ENCODE measurements at places on chromosomes 5 and 9.
A peak's percentile ranks its signal among the peaks of the same experiment; 100 is the strongest.

- no peak for DNase-seq
Observed at GRCh38 chr5:173919443-173919842, 31.3 kb downstream of the CPEB4 start.

- DNase-seq = no peak
Observed at GRCh38 chr5:105739732-105740131, 1931.0 kb downstream of the EFNA5 start.

GRCh38 chr9:130421802-130422276 is 22.9 kb upstream of the ASS1 start:
- peak; percentile 77 for DNase-seq

DNA sequence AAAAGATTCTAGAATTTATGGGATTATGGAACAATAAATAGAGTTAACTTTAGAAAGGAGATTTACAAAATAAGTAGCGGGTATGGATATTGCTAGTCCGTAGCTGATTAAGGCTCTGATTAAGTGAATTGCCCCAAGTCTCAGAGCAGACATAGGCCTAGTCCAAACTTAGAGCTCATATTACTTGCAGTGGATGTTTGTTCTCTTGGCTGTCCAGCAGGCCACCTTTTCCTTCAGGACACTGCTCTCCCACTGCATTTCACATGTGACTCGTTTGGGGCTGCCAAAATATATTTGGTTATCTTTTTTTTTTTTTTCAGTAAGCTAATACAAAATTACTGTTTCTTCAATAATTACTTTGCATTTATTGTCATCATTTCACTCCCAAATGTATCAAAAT is 76.6 kb downstream of the ARRDC3 start:
- DNase-seq = no peak

DNA sequence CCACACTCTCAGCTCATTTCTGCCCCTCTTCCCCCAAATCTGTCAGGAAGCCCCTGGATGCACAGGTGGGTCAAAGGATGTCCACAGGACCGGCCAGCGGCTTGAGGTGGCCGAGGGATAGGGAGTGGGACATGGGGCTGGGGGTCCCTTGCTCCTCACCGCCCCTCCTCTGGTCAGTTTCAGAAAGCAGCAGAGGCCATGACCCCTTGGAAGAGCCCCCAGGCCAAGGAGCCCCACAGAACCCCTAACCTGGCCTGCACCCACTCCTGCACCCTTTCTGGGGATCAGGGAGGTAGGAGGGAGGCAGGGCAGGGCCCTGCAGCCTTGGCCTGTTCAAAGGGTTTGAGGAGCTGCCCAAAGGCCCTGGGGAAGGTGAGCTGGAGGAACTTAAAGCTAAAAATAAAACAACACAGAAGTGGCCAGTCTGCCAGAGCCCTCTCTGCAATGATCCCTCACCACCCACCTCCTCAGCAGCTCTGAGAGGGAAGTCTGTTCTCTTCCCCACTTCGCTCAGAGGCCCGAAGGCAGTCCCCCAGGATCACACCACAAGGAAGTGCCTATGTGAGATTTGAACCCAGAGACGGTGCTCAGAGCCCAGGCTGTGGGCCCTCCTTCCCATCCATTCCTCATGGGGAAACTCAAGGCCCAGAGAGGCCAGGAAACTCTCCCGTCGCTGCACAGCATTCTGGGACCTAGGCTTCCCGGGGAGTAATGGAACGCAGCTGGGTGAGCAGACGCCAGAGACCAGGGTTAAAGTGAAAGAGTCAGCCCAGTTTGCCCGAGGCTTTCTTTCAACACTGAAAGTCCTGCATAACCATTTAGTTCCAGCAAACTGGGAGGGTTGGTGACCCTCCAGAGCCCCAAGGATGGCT is 910 bp downstream of the ENG start:
- DNase-seq = no peak

DNA sequence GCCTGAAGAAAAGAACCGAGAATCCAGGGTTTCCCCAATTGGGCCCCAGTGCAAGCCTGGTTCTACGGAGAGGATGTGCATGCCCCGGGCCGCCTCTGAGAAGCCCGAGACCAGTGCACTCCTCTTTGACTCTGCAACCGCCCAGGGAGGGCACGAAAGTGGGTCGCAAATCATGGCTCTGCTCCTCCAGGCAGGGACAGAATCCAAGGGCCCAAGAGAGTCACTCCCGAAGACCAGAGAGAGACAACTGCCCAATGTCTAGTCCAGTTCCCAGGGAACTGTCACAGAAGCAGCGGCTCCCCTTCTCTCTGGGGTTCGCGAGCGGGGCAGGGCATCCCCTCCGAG is 107.8 kb downstream of the PSD2 start:
- DNase-seq = no peak

- no peak for DNase-seq
Observed at GRCh38 chr5:177015156-177015555, 7.3 kb upstream of the ZNF346 start.

DNA sequence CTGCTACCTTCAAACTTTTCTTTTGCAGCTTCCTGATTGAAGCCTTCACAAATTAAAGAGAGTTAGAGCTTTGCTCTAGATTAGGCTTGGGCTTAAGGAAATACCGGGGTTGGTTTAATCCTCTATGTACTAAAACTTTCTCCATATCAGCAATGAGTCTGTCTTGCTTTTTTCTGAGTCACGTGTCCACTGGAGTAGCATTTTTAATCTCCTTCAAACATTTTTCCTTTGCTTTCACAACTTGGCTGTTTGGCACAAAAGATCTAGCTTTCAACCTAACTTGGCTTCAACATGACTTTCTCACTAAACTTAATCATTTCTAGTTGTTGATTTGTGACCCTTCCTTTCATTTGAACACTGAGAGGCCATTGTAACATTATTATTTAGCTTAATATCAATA is 261.6 kb downstream of the PLK2 start:
- DNase-seq = no peak

DNA sequence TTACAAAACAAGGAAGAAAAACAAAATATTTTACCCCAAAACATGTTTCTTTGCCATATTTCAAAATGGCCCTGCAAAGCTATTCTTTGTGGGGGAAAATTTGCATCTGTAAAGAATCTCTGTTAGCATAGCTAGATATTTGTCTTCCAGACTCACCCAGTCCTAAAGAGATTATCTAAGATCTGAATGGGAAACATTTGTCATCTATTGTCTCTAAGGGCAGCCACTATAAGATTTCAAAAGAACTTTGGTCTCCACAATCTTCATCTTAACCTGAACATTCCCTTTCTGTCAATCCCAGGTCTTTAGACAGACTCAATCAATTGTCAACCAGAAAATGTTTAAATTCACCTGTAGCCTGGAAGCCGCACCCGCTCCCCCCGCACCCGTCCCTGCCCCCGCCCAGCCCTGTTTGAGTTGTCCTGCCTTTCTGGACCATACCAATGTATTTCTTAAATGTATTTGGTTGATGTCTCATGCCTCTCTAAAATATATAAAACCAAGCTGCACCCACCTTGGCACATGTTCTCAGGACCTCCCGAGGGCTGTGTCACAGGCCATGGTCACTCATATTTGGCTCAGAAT is 330.6 kb downstream of the RAB3C start:
- DNase-seq = no peak

- DNase-seq = peak; percentile 64
Observed at GRCh38 chr5:132225165-132226032, 2.3 kb downstream of the P4HA2 start.

DNA sequence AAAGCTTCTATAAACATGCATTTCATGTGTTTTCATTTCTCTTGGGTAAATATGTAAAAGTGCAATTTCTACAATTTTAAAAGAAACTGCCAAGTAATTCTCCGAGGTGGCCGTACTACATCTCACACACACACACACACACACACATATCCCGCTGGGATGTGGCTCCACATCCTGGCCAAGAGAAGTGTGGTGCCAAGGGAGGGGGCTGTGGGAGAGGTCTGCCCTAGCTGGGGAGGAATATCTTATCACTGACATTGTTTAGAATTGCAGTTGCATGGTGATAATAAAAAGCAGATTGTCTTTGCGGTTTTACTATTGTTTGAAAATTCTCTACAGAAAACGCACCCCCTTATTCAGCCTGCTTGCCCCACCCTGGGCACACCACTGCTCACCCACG is 558.4 kb downstream of the BNC2 start:
- no peak for DNase-seq

DNA sequence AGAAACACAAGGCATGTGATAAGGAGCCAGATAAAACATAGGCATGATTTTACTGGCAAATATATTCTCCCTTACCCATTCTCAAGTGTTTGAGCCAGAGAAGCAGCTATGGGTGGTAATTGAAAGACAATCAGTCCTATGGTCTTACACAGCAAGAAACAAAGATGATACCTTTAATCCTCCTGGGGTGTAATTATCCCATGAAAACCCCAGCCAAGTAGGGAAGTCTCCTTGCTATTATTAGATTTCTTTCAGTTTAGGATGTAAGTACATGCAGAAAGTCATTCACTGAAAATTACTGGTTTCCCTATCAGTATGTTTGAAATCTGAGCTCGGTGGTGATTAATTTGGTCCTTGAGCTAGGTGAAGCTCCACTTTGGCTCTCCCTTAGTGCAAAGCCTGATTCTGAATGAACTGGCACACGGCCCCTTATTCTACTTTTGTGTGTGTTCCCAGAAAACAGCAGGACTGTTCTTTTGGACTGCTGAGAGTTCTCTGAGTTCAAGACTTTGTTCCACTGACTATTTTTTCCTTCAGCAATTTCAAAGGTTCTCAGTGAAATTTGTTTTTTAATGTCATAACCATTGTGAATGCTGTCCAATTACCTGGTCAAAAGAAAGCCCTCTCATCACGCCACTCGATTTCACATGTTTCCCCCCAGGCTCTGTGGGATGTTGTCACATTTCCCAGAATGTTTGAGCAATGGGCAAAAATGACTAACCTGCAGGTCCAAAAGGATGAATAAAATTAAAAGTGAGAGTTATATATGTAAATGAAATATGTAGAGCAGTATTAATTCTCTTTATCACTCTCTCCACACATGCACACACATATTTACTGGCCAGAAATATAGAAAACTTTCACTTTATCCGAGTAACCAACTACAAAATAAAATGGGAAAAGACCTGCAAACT is 343.0 kb downstream of the RAB3C start:
- DNase-seq = no peak

DNA sequence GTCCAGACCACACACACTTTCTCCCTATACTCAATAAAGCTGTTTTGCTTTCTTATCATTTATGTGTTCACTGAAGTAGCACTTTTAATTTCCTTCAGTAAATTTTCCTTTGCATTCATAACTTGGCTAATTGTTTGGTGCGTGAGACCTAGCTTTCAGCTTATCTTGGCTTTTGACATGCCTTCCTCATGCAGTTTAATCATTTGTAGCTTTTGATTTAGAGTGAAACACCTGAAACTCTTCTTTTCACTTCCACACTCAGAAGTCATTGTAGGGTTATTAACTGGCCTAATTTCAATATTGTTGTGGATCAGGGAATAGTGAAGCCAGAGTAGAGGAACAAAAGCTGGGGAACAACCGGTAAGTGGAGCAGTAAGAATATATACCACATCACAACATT is 114.7 kb downstream of the ST8SIA4 start:
- no peak for DNase-seq

GRCh38 chr9:110249603-110250002 is 6.7 kb downstream of the TXN start:
- DNase-seq = no peak

DNA sequence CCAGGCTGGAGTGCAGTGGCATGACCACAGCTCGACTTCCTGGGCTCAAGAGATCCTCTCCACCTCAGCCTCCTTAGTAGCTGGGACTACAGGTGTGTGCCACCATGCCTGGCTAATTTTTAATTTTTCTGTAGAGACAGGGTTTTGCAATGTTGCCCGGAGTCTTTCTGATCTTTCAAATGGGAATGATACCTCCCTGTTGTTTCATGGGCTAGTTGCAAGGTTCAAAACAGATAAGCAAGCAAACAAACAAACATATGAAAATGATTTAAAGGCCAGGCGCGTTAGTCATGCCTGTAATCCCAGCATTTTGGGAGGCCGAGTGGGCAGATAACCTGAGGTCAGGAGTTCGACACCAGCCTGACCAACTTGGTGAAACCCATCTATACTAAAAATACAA is 45.3 kb upstream of the PLPP1 start:
- no peak for DNase-seq

DNA sequence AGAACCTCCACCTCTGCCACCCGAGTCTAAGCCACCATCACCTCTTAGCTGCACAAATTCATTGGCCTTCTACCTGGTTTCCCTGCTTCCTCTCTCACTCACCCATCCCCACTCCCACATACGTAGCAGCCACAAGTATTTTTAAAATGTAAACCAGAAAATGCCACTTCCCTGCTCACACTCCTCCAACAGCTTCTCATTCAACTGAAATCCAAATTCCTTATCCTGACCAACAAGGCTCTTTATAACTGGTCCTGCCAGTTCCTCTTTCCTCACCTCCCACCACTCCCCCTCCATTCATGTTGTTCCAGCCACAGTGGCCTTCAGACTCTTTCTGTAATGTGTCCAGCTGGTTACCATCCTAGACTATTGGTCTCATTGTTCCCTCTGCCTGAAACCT is 25.0 kb upstream of the PALM2AKAP2 start:
- DNase-seq = no peak

DNA sequence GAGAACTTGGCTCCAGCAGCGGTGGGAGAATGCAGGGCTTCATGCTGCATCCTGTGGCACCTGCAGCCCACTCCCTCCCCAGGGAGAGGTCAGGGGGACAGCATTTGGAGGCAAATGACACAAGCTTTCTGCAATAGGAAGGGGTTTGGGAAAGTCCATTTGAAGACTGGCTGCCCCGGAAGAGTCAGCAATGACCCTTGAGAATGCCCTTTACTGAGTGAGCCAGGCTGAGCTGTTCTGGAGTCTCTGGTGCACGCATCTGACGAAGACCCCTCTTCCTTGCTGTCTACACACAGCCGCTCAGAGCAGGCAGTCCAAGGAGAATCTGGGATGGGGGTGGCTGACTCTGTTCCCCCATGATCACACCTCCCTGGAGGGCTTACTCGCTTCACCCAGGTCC is 5.5 kb upstream of the NXNL2 start:
- no peak for DNase-seq

DNA sequence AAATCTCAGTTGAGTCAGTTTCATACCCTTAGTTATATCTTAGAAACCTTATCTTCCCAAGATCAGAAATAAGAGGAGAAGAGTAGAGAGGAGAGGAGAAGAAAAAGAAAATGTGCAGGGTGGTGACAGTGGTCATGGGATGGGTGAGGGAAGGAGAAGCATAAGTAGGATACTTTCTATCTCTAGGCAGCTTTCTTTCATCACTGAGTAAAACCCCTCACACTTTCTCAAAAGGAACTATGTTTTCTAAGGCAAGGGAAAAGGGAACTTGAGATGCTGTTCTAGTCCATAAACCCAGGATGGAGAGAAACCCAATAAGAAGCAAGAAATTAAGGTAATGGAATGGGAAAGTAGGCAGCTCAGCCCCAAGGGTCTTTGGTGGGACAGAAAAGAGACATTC is 225.3 kb downstream of the MCTP1 start:
- DNase-seq = no peak

All from HS-5 (cell line).